ENCODE measurements at places on chromosomes 12 and 14.

GRCh38 chr14:67539116-67539515 is 6.0 kb downstream of the PLEKHH1 start:
- DNase-seq = no peak

GRCh38 chr14:20781803-20782202 is 735 bp downstream of the RNASE6 start:
- DNase-seq = no peak

DNA sequence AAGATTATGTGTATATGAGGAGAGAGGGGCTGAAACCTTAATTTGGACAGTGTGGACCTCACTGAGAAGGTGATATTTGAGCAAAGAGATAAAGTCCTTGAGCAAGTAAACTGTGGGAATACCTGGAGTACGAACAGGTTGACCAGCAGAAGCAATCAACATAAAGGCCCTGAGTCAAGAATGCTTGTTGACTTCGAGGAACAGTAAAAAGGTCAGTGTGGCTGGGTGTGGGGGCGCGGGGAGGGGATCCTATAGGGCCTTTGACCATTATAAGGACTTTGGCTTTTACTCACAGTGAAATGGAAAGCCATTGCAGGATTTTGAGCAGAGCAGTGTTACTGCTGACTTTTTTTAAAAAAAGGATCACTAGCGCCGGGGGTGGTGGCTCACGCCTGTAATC is 34.7 kb upstream of the PPM1H start:
- no peak for DNase-seq

GRCh38 chr14:101797856-101798255 is 36.3 kb downstream of the PPP2R5C start:
- DNase-seq = no peak

DNA sequence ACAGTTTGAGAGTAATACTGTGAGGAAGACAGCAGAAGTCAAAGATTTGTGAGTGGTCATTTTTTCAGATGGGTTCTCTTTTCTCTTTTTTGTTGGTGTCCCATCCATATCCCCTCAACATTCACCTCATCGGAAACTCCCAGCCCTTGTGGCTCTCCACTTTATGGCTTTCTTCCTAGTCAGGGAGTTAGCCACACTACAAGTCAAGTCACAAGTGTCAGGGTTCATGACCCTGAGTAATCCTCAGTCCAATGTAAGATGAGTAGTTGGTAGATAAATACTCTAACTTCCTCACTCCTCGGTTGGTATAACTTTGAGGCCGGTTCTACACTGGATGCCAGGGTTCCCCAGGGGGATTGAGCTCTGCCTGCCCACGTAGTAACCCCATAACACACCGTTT is 41.4 kb downstream of the PTGER2 start:
- no peak for DNase-seq

GRCh38 chr14:60632257-60632656 is 17.0 kb downstream of the SIX1 start:
- DNase-seq = no peak

DNA sequence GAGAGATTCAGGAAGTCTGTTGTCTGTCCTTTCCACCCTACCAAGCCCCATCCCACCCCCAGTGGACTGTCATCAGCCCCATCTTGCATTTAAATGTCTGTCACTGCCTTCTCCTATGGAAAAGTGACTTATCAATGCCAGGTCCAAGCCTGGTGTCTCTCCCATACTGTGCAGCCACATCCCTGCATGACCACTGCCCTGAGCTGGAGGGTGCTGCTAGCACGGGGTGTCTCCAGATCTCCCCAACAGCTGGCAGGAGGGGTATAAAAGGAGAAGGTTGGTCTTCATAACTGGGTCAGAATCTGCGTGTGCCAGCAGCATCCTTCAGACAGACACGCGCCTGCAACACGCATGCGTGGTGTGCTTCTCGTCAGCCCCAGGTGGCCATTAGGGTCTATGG is 154.4 kb upstream of the HIF1A start:
- no peak for DNase-seq

GRCh38 chr14:64763801-64764621 is 59.8 kb downstream of the PLEKHG3 start:
- no peak for DNase-seq

DNA sequence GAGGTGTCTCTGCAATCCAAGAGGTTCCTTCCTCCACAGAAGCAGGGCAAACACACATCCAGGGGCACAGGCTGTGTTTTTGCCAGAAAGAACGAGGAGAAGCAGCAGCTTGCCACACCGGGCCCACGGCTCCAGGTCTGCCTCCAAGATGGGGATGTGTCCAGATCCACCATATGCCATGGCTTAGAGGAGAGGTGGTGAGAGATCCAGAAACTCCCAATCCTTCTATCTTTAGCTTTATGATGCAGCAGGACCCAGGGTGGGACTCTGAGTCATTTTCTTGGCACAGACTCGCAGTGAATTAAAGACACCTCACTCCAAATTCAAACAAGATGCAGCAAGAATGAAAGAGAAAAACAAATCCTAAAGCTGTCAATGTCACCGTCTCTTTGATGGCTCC is 481.4 kb upstream of the TMEM132C start:
- no peak for DNase-seq

Data from stimulated activated naive CD8-positive, alpha-beta T cell treated with anti-CD3 and anti-CD28 coated beads, Interleukin-15, amount 100 ng/mL, for 72 hours (primary cell).